ENCODE measurements at places on chromosomes 7 and 10. TPM values are rescaled to one million over a fixed set of nuclear protein-coding genes. Genes with fewer than 3 reads are reported as not detected.

The NME8 gene
- not detected for total RNA-seq

The CALHM3 gene
- total RNA-seq: not detected

The PAX4 gene
- total RNA-seq: not detected

The CHAT gene
- total RNA-seq: not detected

The NKX2-3 gene
- total RNA-seq: not detected

The FAM180A gene
- total RNA-seq: not detected

The ZNF487 gene
- total RNA-seq: 8.3 TPM

The LRIT1 gene
- not detected for total RNA-seq

The CC2D2B gene
- total RNA-seq: 0.30 TPM

The HGF gene
- 0.17 TPM for total RNA-seq

The ODAD2 gene
- total RNA-seq: 1.2 TPM

The LOXL4 gene
- total RNA-seq: 20.1 TPM

The IL15RA gene
- 3.5 TPM for total RNA-seq
